ELF-1 (cell line): ENCODE measurements at places on chromosomes 16 and 17.

DNA sequence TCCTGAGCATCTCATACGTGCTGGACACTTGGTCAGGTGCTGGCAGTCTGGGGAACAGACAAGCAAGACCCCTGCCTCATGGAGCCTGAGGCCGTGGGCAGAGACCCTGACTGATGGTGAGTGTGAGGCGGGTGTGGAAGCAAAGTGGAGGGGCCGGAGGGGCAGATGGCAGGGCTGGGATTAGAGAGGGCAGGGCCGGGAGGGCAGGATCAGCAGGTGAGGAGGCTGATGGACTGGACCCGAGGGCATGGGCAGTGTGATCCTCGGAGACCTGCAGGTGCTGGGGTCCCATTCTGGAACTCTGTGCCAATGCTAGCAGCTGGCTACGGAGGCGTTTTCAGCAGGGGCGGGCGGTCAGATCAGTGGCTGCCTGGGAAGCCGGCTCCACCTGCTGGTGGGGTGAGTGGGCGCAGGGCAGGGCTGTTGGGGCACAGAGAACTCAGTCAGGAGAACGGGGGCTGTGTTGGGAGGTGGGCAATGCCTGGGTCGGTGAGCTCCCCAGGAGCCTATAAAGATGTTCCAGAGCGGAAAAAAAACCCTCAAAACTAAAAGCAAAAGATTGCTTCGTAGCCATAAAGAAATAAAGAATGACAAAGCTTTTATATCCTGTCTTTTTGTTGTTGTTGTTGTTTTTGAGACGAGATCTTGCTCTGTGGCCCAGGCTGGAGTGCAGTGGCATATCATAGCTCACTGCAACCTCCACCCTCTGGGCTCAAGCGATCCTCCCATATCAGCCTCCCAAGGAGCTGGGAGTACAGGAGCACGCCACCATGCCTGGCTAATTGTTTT, 8.9 kb upstream of the C16orf74 start:
- DNase-seq, result peak; percentile 58

GRCh38 chr16:50635505-50636392, 45.4 kb downstream of the SNX20 start:
- peak; percentile 67 for DNase-seq

DNA sequence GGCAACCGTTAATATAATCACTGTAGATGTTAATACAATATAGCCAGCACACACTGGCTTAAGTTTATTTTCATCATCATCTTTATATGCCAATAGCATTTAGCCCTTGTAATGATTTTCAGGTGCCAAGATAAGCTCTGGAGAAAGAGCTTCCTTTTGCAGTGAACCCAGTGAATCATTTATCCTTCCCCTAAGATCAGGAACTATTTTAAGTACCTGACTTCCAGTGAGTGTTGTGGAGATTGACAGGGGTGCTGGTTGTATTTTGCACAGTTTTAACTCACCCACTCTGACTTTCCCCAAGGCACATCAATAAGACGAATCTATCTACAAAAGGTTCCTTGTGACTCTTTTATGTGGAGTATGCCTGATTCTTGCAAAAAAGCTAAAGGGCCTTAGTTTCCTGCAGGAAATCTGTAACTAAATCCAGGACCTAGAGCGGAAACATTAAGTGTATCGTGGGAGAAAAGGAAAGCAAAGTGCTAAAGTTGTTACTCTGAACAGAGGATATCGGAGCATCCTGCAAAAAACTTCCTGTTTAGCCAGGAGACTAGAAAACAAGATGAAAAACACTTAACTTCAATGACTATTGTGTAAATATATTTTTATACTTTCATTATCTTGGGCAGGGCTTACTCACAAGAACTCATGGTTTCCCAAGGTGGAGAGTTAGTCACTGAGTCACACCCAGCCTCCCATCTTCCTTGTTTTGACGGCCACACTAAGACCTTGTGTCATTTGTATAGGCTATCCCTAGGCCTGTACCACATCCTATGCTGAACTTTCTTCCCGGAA, 183.6 kb downstream of the MAP2K6 start:
- DNase-seq, result no peak

GRCh38 chr17:81161972-81162371, 3.3 kb upstream of the PVALEF start:
- no peak for DNase-seq

- DNase-seq, result no peak
Observed at GRCh38 chr17:44767493-44767892, 8.7 kb downstream of the ADAM11 start.

DNA sequence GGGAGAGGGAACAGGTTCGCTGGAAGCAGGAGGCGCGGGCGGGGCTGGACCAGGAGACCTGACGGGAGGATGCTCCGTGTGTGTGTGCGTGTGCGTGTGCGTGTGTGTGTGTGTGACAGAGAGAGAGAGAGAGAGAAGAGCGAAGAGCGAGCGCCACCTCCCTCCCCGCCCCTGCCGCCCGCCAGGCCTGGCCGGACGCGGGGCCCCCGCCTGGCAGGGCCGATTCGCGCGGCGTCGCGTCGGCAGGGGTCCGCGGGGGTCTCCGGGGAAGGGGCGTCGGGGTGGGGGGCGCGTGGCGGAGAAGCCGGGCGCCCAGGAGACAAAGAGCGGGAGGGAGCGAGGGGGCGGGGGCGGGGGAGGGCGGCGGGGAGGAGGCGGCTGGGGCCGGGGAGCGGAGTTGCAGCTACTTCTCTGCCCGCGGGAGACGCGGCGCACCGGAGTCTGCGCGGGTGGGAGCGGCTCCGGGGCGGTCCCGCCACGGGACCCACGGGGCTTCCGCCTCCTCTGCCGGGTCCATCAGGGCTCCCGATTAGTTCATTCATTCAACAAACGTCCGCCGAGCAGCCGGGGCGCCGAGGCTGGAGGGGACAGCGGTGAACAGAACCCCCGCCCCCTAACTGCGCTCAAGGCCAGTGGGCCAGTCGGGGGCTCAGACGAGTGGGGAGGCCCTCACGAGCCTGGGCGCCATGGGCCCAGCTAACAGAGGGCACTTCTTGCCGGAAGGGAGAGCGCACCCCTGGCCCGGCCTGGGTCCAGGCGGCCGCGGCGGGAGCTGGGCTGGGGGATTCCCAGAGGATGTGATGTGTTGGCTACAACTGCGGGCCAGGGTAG, at the start of gene SAMD14:
Gene SAMD14, minus strand, starts transcription at position 433 of the 831 bp plus-strand sequence. CDS start 5,201 bp downstream, outside the sequence.
- DNase-seq, result peak; percentile 38

GRCh38 chr16:20242568-20243255, 84.6 kb downstream of the GP2 start:
- no peak for DNase-seq
